ENCODE measurements at places on chromosomes 12 and 14.

DNA sequence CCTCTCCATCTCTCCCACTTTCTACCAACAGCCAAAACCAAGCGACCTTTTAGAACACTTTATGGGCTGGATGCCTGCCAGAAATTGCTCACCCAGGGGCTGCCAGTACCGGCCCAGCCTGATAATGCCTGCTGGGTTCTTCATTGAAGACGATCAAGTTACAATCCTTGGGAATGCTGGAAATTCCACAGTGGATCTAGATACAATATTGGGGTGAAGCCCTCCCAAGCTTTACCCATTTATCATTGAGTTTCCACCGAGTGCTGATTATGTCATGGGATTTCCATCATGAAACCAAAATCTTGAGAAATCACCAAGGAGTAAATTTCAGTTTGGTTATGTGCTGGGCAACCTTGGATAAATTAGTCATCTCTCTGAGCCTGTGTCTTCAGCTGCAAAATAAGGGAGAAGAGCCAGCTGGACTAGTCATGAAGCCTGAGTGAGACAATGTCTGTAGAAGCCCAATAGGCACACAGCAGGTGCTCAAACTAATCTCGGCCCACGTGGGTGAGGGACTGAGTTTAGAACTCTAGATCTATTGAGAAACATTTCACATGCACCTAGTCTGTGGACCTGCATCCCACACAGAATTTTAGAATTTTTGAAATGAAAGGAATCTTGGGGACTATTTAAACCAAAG is 75.5 kb upstream of the CLMN start:
- DNase-seq = no peak

DNA sequence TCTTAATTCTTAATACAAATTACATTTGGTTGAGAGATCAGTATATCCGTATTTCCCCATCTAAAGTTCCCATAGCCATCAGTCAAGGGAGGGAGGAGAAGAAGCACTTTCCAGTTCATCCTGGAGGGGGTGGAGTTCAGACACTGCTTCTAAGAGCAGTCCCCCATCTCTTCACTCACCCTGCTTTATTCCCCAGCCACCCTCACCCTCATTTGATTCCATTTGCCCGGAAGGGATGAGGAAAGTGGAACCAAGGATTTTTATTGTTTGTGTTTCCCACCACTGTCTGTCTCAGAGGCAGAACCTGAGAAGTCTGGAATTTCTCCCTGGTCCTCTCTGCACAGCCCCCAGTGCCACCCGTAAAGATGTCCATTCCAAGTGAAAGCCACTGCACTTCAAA is 134.2 kb upstream of the HIF1A start:
- no peak for DNase-seq

DNA sequence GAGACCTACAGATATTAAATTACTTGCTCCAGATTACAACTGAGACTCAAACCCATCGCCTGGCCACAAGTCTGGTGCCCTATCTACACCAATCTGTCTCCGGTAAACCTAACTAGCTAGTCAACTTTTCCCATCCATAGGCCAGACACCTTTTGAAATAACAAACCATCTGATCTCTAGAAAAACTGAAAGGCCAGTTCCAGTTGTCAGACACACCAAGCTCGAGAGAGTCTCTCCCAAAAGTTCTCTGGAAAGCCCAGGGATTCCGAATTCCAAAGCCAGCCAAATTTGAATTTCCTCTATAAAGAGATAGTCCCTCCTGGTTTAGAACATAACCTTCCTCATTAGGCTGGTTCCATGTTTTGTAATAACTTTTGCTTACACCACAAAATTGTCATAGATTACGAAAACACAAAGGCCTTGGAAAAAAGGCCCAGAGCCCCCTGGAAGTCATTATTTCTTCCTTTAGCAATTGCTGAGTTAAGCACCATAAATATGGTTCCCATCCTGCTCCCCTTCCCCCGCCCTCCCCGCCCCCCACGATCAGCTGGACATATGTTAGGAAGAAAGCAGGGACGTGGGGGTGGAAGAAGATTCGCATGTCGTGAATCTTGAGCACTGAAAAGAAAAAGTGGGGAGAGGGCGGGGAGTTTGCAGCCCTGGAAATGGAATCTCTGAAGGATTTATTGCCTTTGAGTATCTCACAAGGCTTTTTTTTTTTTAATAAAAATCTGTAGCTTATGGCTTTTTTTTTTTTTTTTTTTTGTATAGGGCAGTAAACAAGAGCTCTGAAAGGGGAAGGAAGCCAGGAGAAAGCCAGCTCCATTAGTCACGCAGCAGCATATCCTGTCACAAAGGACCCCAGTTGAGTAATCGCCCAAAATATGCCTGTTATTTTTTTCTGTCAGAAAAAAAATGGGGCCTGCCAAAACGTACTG is 110.4 kb downstream of the ZFP36L1 start:
- DNase-seq = peak; percentile 99

DNA sequence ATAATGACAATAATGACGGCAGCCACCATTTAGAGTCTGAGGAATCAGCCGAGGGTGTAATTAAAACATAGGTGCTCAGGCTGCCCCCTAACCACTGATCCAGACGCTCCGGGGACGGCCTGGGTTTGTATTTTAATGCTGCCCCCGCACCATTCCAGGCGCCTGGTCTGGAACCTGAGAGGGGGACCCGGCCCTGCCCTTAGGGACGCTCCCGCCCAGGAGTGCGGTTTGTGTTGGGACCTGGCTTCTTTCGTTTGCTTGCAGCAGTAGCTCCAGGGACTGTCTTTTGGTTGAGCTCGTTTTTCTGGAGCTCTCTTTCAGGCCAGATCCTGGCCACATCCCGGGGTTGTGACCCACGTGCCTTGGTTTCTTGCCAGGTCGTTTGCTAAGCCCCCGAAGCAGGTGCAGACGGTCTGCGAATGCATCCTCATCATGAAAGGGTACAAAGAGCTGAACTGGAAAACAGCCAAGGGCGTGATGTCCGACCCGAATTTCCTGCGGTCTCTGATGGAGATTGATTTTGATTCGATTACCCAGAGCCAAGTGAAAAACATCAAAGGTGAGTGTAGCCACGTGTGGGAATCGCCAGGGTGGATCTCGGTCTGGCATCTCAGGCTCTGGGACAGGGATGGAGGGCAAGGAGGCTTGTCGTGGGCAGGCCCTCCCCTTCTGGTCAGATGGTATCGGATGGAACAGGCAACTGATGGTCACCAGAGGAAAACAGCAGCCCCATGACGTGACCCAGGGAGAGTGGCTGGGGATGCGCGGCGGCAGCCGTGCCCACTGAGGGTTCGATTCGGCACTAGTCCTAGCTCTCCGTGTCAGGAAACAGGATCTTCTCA is 63.5 kb downstream of the CCDC92 start:
- no peak for DNase-seq

DNA sequence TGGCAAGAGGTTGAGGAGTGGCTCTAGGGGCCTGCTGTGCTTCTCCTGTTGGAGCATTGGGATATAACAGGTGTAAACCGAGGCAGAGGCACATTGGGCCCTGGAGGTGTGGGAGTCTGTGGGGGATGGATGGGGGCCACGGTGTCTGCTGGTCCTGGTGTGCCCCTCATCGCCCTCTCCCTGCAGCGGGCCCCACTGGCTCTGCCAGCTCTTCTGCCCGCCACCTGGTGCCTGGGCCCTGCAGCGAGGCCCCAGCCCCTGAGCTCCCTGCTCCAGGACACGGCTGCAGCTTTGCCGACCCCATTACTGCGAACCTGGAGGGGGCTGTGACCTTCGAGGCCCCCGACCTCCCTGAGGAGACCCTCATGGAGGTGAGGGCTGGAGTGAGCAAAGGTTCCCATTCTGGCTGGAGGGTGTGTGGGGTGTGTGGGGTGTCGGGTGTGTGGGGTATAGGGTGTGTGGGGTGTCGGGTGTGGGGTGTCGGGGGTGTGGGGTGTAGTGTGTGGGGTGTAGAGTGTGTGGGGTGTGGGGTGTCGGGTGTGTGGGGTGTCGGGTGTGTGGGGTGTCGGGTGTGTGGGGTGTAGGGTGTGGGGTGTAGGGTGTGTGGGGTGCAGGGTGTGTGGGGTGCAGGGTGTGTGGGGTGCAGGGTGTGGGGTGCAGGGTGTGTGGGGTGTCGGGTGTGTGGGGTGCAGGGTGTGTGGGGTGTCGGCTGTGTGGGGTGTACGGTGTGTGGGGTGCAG is 10.6 kb upstream of the PUS1 start:
- DNase-seq = no peak

GRCh38 chr14:76780875-76781647 is 19.8 kb downstream of the VASH1 start:
- DNase-seq = no peak

GRCh38 chr14:64573109-64573508 is 23.3 kb downstream of the PPP1R36 start:
- peak; percentile 45 for DNase-seq

GRCh38 chr12:54463034-54463433 is 10.4 kb downstream of the GTSF1 start:
- no peak for DNase-seq

DNA sequence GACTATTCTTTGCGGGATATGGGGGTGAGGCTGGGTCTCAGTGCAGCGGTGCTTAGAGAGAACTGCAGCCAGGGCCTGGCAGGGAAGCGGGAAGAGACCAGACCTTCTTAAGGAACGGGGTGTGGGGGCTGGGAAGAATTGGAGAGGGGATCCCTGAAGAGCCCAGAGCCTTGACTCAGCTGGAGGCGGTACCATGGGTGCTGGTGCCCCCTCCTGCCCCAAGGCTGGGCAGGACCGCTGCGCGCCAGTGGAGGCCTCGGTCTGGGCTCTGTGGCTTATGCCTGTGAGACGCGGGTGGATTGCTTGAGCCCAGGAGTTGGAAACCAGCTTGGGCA is 1.3 kb upstream of the RNU7-1 start:
- DNase-seq = no peak

DNA sequence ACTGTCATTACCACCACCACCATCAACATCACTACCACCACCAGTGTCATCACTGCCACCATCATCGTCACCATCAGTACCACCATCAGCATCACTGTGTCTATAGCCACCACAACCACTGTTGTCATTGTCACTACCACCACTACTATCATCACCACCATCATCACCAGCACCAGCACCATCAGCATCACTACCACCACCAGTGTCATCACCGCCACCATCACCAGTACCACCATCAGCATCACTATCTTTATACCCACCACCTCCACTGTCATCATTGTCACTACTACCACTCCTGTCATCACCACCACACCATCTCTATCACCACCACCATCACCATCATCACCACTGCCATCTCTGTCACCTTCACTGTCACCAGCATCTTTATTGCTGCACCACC is 60.6 kb downstream of the BEGAIN start:
- DNase-seq = no peak

GRCh38 chr12:29398495-29398894 is 17.5 kb upstream of the ERGIC2 start:
- no peak for DNase-seq

GRCh38 chr14:87443787-87444186 is 549.2 kb downstream of the GALC start:
- DNase-seq = no peak

Measured in skin of body (tissue), 3 donors.